ENCODE measurements at places on chromosomes 2 and 18.

DNA sequence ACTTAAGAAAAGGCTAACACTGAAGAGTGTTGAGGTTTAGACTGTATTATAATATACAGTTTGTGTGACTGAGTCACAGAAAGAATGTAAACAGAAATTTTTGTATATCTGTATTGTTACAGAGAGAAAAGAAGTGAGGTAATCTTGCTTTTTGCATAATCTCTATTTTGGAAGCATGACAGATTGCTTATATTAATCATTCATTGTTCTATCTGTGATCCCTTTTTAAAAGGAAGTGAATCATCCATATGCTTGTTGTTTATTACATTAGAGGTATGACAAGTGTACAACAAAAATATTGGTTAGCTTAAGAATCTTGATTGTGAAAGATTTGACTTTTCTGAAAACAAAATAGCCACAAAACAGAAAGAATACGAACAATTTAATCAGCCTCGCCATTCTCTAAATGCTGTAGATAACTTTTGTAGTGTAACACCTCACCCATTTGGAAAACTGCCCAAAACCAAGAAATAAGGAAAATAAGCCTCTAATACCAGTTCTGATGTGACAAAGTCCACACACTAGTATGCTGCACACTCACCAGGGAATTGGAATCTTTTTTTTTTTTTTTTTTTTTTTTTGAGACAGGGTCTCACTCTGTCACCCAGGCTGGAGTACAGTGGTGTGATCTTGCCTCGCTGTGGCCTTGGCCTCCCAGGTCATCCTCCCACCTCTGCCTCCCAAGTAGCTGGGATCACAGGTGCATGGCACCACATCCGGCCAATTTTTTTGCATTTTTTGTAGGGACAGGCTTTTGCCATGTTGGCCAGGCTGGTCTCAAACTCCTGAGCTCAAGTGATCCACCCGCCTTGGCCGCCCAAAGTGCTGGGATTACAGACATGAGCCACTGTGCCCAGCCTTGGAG, 91.5 kb upstream of the LPIN2 start:
- no peak for DNase-seq

DNA sequence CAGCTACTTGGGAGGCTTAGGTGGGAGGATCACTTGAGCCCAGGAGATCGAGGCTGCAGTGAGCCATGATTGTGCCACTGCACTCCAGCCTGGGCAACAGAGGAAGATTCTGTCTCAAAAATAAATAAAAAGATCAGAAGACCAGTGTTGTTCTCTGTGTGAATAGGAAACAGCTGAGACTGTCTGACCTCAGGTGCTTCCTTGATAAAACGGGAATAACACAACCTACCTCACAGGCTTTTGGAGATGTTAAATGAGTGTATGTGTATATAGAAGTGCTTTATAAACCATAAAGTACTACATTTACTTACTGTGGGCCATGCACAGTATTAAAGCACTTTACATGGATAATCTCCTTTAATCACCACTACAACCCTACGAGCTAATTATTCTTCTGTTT, 9.9 kb upstream of the CETN1 start:
- no peak for DNase-seq

GRCh38 chr18:3998698-3999333, 456.3 kb downstream of the DLGAP1 start:
- DNase-seq = no peak

DNA sequence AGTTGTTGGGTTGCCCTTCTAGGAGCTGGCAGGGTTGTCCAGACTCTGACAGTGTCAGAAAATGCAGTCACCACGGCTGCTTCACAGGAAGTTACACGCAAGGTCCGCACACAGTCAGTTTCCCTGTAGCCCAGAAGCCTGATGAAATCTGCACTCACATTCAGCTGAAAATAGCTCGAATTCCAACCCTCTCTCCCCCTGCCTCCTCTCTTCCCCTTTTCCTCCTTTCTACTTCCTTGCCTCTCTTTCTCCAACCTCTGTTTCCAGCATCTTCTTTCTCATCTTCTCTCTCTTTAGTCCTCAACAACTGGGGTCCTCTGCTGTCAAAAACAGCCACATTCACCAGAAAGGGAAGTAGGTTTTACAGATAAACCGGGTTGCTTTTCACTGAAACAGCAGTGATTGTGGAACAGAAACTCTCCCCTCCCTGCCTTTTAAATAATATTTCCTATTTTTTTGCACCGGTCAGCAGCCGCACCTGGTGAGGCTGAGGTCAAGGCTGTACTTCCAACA, 69.3 kb downstream of the BCL11A start:
- no peak for DNase-seq

GRCh38 chr2:64227603-64228125, 83.4 kb upstream of the PELI1 start:
- no peak for DNase-seq

GRCh38 chr2:78832481-78832880, 193.0 kb upstream of the REG3G start:
- DNase-seq = no peak

GRCh38 chr18:26745288-26746181, 120.0 kb downstream of the AQP4 start:
- DNase-seq = no peak

GRCh38 chr2:196410008-196410407, 229.5 kb upstream of the CCDC150 start:
- no peak for DNase-seq
